Iris pigment epithelial cell (primary cell): ENCODE measurements at places on chromosomes 6 and 20.
A peak's percentile ranks its signal among the peaks of the same experiment; 100 is the strongest.

DNA sequence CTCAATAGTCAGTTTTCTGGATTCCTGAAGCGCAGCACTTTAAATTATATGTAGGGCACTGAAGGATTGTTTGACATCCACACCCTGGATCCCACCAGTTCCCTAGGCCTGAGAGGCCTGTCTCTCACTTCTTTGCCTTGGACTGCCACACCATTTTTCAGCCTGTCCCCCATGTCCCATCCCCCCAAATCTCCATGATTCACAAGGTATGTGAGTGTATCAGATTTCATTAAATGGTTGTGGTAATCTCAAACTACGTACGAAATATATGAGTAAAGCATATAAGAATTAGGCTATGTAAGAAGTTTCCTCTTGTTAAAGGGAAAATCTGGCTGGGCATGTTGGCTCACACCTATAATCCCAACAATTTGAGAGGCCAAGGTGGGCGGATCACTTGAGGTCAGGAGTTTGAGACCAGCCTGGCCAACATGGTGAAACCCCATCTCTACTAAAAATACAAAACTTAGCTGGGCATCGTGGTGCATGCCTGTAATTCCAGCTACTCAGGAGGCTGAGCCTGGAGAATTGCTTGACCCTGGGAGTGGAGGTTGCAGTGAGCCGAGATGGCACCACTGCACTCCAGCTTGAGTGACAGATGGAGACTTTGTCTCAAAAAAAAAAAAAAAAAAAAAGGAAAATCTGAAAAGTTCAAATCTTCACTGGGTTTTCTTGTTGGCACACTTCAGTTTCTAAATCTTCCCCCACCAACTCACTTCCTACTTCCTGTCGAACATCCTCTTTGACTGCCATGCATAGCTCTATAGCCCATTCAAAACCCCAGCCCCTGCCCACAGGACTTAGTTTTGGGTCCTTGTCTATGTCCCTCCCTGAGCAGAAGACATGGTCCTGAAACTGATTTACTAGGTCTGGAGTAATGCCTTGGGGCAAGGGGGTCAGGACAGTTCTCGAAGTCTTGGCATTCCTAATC is 97.3 kb upstream of the SHLD1 start:
- DNase-seq: peak; percentile 96

- no peak for DNase-seq
These were observed 9.3 kb downstream of the SLC17A9 start for GRCh38 chr20:62961799-62962198.

GRCh38 chr20:38267296-38267695 is 6.8 kb upstream of the KIAA1755 start:
- DNase-seq: no peak

GRCh38 chr6:147055821-147056392 is 148.3 kb upstream of the STXBP5 start:
- DNase-seq: no peak

GRCh38 chr6:135578976-135579375 is 81.4 kb upstream of the AHI1 start:
- DNase-seq: no peak

GRCh38 chr6:44052419-44053023 is 74.7 kb downstream of the MRPL14 start:
- peak; percentile 81 for DNase-seq

- no peak for DNase-seq
These were observed 43.9 kb downstream of the SRC start for GRCh38 chr20:37389844-37390275.

- peak; percentile 67 for DNase-seq
These were observed 122.9 kb downstream of the ZMYND8 start for GRCh38 chr20:47233333-47234188.

GRCh38 chr20:53045941-53046340 is 73.8 kb downstream of the TSHZ2 start:
- no peak for DNase-seq

DNA sequence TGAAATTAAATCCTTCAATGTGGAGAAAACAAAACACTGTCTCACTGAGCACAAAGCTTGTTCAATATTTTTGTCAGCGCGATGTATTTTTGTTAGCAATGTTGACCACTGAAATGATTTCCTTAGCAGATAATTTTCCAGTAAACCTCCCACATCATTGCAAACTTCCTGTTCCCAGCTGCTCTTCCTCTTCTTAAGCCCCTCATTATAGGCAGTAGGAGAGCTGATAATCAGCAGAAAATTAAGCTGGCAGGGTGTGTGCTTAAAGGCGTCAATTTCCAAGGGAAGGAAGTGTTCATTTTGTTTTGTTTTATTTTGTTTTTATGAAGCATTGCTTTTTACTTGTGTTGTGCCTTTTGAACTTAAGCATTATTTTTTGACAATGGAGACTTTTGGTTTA is 29.1 kb upstream of the TMEM14A start:
- no peak for DNase-seq

- no peak for DNase-seq
These were observed 19.7 kb downstream of the STX11 start for GRCh38 chr6:144170044-144170443.

- DNase-seq: peak; percentile 72
These were observed 38.6 kb upstream of the PLCG1 start for GRCh38 chr20:41098703-41099250.

- DNase-seq: no peak
These were observed 10.8 kb downstream of the FAM83D start for GRCh38 chr20:38937000-38937399.

DNA sequence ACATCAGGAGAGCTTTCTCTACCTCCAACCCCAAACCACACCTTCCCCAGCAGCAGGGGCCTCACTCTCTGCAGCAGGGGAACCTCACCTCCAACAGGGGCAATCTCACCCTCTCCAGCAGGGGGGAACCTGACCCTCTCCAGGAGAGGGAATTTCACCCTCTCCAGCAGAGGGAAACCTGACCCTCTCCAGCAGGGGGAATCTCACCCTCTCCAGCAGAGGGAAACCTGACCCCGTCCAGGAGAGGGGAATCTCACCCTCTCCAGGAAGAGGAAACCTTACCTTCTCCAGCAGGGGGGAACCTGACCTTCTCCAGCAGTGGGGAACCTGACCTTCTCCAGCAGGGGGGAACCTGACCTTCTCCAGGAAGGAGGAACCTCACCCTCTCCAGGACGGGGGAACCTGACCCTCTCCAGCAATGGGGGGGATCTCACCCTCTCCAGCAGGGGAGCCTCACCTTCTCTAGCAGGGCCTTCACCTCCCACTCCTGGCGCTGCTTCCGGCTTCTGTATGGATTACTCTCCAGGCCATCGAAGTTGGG is 3.1 kb downstream of the B3GALT4 start:
- peak; percentile 66 for DNase-seq

GRCh38 chr6:161163466-161164181 is 110.2 kb downstream of the AGPAT4 start:
- DNase-seq: no peak

GRCh38 chr6:16162003-16162402 is 33.1 kb downstream of the MYLIP start:
- no peak for DNase-seq

GRCh38 chr20:1829531-1829930 is 65.7 kb upstream of the SIRPA start:
- no peak for DNase-seq

GRCh38 chr20:2178318-2179232 is 76.9 kb downstream of the STK35 start:
- no peak for DNase-seq

DNA sequence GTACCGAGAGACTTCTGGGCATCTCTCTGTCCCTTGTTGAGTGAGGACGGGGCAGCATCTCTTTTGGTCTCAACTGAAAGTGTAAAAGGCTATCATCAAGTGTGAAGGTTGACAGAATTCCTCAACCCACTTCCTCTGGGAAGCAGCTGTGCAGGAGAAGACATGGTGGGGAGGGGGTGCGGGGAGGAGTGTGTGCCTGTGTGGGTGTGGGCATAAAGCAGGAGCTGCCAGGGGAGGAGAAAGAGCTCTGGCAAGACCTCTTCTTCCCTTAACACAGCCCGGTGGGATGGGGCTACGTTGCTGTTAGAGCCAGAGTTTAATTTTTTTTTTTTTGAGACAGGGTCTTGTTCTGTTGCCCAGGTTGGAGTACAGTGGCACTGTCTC is 31.8 kb downstream of the CPXM1 start:
- no peak for DNase-seq

- DNase-seq: no peak
These were observed 82.7 kb upstream of the CNR1 start for GRCh38 chr6:88248709-88249321.

GRCh38 chr6:99353126-99353525 is 3.7 kb upstream of the FAXC start:
- DNase-seq: no peak

GRCh38 chr6:123994891-123995635 is 191.4 kb downstream of the NKAIN2 start:
- DNase-seq: no peak

DNA sequence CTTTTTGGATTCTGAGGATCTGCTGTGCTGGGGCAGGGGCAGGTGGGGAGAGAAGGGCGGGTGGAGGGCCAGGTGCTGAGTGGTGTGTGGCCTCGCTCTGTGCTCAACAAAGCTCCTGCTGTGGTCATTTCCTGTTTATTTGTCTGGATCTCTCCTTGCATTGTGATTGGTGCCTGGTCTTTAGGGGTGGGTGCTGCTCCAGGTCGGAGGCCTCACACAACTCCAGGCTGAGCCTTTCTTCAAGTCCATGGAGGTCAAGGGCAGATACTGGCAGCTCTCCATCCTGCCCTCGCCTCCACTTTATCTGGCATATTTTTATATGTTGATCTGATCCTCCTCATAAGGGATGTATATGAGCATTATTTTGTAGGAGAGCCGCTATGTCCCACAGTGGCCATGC is 36.2 kb downstream of the HLA-F start:
- no peak for DNase-seq

GRCh38 chr20:40603057-40603651 is 85.9 kb downstream of the MAFB start:
- DNase-seq: no peak

- DNase-seq: no peak
These were observed 124.3 kb upstream of the SOX4 start for GRCh38 chr6:21469213-21469612.

GRCh38 chr6:139628270-139628669 is 253.8 kb upstream of the CITED2 start:
- DNase-seq: no peak

GRCh38 chr6:164378330-164378729 is 931.1 kb downstream of the C6orf118 start:
- no peak for DNase-seq

- DNase-seq: no peak
These were observed 208.3 kb upstream of the RIMS1 start for GRCh38 chr6:71678091-71678490.

- no peak for DNase-seq
These were observed 23.0 kb downstream of the APCDD1L start for GRCh38 chr20:58492074-58492718.

- DNase-seq: peak; percentile 91
These were observed 51.4 kb downstream of the TXLNB start for GRCh38 chr6:139240161-139241010.

DNA sequence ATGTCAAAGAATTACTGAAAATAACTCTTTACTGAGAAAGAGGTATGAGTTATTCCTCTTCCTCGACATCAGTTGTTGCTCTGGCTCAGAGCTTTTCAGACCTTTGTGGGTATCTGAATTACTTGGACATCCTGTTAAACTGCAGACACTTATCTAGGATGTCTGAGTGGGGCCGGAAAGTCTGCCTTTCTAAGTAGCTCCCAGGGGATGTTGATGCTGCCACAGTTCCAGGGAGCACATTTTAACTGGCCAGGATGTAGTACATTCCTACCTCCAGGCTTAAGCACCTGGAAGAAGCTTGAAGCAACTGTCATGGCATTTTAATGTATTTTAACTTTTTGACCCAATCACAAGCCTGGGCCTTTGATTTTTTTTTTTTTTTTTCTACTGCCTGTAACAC is 265.8 kb upstream of the PLCB4 start:
- DNase-seq: no peak

GRCh38 chr6:148242180-148242579 is 100.5 kb upstream of the SASH1 start:
- no peak for DNase-seq

DNA sequence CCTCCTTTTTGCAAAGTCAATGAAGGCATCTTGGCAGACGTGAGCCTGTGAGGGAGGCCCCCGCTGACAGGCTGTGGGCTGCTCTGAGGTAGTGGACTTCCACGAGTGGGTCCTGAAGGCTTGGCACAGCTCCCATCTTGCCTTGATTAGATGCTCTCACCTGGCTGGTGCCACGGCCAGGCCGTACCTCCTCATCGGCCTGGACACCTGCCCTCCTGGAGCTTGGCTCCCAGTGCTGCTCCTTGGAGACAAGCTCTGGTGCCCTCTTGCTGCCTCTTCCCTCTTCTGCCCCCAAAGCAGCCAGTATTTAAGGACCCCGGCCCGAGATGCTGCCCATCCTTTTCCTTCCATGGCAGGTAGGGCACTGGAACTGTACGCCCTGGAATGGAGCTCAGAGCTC is 93.5 kb downstream of the ERMARD start:
- no peak for DNase-seq

DNA sequence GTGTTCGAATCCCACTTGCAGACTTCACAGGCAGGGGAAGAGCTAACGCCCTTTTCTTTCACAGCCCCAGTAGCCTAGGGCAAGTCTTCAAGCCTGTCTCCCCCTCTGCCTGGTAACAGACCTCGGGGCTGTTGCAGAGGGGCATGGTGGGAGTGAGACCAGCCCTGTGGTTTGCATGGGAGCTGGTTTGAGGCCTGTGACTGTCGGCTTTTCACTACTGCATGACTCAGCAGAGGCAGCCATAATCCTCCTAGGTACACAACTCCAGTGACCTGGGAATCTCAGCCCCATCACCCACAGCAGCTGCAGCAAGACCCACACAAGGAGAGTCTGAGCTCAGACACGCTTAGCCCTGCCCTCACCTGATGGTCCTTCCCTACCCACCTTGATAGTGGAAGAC is 55.3 kb upstream of the POPDC3 start:
- DNase-seq: no peak

- DNase-seq: no peak
These were observed 28.3 kb downstream of the STX7 start for GRCh38 chr6:132484680-132485018.

- no peak for DNase-seq
These were observed 71.7 kb upstream of the CEP85L start for GRCh38 chr6:118722829-118723813.

DNA sequence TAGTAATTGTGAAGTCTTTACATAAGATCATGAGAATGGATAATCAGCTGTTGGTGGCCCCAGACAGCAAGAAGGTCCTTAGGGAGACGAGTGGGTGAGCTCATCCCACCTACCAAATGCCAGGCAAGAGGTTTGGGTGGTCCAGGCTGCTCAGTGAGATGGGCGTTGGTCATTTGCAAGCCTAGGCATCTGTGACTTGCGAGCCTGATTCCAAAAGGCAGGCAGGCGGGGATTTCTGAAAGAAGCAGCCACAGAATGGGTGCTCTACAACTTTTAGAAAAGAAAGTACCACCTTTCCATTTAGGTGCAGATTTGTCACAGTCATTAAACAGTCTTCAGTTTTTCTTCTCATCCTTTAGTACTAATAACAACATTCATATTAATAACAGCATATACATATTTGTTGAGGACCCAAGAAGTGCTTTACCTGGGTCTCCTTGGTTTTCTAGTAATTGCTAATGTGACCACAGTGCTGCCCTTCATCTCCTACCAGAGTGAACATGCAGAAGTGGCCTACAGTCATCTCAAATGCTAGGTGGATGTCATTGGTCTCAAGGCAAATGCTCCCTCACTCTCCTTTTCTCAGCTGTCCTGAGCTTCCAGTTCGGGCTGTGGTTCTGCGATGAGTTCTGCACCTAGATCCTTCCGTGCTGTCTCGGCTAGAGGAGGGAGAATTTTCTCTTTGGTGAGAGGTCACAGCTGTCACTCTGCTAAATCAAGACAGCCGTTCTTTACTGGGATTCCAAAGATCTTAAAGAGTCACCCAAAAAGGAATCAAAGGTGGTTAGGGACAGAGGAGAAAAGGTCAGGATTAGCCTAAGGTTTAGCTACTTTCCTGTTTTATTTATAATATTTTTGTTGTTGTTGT is 2.7 kb downstream of the WRNIP1 start:
- no peak for DNase-seq
